ENCODE measurements at places on chromosomes 5 and 9. TPM values are rescaled to one million over a fixed set of nuclear protein-coding genes. Genes with fewer than 3 reads are reported as not detected.

Gene EIF4E1B
- not detected for polyA plus RNA-seq

Gene CAAP1
- 43.3 TPM for polyA plus RNA-seq

- DNase-seq = no peak
These were observed 180.0 kb upstream of the KLF9 start for GRCh38 chr9:70594386-70594944.

- no peak for DNase-seq
These were observed 266.4 kb upstream of the FBXL7 start for GRCh38 chr5:15233566-15233965.

- DNase-seq = no peak
These were observed 8.2 kb downstream of the AP3B1 start for GRCh38 chr5:78286290-78286689.

- DNase-seq = no peak
These were observed 8.0 kb upstream of the SEMA4D start for GRCh38 chr9:89505911-89506310.

GRCh38 chr5:56070851-56071465 lies 76.2 kb upstream of the IL6ST start:
- no peak for DNase-seq

All from left renal cortex interstitium (tissue), 4 donors.